Neural progenitor cell (in vitro differentiated cells): ENCODE measurements at places on chromosomes 2 and 18. TPM values are rescaled to one million over a fixed set of nuclear protein-coding genes. Genes with fewer than 3 reads are reported as not detected.

- no peaks in the 10 kb centered on the region for H3K36me3 ChIP-seq
- H3K27me3 ChIP-seq: no peaks in the 10 kb centered on the region
- no peak for DNase-seq
These were observed 399.6 kb upstream of the SALL3 start for GRCh38 chr18:78579854-78580577.

- H3K27me3 ChIP-seq: no peaks in the 10 kb centered on the region
- H3K4me1 ChIP-seq: peaks cover 46% of the 10 kb centered on the region
- H3K4me3 ChIP-seq: no peak overlapping the region
- no peak for DNase-seq
- no peak overlapping the region for H3K27ac ChIP-seq
These were observed 234.9 kb downstream of the FHOD3 start for GRCh38 chr18:36532394-36532793.

GRCh38 chr18:23883277-23883790, 131.2 kb upstream of the TTC39C start:
- no peak for DNase-seq
- no peaks in the 10 kb centered on the region for H3K27me3 ChIP-seq
- H3K4me3 ChIP-seq: no peak overlapping the region
- H3K27ac ChIP-seq: no peak overlapping the region

The COMMD1 gene
- total RNA-seq: 26.7 and 36.9 TPM in 2 replicates

DNA sequence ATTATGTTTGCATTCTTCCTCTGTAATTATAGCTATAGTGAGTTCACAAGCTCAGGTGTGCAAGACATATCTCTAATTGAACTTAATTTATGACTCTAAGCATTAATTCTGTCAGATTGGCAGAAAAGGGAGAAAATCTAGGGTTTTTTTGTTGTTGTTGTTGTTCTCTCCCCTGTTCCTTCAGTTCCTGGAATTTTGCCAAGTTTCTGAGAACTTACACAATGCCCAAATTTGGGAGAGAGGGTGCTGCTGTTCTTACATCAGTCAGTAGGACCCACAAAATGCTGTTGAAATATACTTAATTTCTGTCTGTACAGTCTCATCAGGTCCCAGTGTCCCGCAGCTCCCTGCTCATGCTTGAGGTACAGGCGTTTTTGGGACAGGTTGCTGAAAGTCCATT, 221.8 kb upstream of the RBMS1 start:
- H3K4me3 ChIP-seq: no peak overlapping the region
- no peak for DNase-seq
- H3K27ac ChIP-seq: no peak overlapping the region
- H3K27me3 ChIP-seq: no peaks in the 10 kb centered on the region
- no peaks in the 10 kb centered on the region for H3K36me3 ChIP-seq
- H3K4me1 ChIP-seq: no peaks in the 10 kb centered on the region

GRCh38 chr2:220708366-220708765, 863.7 kb downstream of the EPHA4 start:
- no peak overlapping the region for H3K4me3 ChIP-seq
- DNase-seq: no peak
- no peak overlapping the region for H3K27ac ChIP-seq
- peaks cover 15% of the 10 kb centered on the region for H3K4me1 ChIP-seq
